ENCODE measurements at places on chromosomes 6 and 20.

DNA sequence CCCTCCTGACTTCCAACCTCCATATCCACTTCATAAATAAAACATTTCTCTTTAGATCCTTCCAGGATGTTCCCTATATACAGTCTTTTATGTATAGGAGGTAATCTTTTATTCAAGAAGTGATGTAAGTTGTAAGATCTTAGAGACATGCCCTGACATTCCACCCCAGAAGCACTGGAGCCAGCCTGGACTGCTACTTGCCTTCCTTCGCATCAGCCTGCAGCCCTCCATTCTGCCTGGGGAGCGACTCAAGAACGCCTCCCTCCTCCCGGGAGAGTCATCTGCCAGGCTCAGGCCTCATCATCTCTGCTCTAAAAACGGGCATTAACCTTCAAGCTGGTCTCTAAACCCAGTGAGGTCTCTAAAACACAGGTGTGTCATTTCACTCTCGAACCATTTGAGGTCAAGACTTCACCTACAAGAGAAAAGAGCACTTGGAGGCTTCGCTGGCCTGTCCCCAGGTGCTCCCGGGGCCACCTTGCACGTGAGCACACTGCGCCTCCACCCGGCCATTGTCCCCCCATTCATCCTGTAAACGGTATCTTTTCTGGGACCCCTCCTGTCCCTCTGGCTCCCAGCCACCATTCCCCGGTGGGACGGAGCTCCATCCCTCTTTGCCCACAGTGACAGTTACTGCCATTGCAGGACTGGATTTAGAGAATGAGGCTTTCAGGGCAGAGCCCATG is 107.5 kb upstream of the PDE10A start:
- DNase-seq: no peak

DNA sequence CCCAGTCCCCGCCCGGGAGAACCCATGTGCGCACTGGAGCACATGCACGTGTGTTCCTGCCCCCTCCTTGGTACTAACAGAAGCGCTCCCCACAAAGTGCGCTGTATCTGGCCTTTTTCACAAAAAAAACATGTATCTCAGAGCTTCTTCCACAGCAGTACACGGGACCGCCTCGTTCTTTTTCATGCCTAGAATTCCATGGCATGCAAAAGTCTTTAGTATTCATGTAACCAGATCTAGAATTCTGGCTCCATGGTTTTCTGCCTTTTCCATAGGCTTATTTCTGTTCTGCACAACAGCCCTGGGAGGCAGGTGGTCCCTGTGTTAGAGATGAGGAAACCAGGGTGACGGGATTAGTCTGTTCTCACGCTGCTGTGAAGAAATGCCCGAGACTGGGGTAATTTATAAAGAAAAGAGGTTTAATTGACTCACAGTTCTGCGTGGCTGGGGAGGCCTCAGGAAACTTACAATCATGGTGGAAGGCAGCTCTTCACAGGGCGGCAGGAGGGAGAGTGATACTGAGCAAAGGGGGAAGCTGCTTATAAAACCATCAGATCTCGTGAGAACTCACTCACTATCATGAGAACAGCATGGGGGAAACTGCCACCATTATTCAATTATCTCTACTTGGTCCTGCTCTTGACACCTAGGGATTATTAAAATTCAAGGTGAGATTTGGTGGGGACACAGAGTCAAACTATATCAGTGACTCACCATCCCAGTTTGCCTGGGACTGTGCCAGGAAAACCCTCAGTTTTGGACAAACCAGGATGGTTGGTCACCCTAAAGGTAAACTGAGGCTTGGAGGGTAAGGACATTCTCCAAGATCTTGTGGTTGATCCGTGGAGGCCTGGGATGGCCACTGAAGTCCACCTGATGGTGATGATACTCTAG is 41.0 kb downstream of the C20orf203 start:
- DNase-seq: peak; percentile 90

DNA sequence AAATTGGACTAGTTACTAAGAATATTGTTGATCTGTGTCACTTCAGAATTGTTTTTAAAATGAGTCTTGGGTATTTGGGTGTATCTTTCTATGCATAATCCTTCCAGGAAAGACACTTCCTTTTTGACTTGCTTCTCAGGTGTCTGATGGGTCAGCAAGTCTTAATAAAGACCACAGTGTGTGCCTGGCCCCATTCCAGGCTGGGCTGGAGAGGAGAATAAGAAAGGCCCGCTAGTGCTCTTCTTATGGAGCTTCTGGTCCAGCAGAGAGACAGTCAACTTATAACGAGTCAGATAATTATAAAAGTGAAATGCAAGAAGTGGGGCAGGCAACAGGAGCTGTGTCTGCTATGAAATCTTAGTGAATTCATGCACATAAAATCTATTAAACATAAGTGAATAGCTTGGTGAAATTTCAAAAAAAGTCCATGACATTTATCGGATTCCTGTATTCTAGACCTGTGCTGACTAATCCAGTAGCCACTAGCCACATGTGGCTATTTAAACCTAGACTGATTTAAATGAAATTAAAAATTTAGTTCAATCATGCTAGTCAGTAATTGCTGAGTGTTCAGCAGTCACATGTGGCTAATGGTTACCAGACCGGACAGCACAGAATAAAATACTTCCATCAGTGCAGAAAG is 42.6 kb downstream of the RNF144B start:
- no peak for DNase-seq

GRCh38 chr20:37361336-37361735 is 15.4 kb downstream of the SRC start:
- DNase-seq: no peak

GRCh38 chr20:35942243-35942642 is 12.1 kb downstream of the SCAND1 start:
- DNase-seq: no peak

DNA sequence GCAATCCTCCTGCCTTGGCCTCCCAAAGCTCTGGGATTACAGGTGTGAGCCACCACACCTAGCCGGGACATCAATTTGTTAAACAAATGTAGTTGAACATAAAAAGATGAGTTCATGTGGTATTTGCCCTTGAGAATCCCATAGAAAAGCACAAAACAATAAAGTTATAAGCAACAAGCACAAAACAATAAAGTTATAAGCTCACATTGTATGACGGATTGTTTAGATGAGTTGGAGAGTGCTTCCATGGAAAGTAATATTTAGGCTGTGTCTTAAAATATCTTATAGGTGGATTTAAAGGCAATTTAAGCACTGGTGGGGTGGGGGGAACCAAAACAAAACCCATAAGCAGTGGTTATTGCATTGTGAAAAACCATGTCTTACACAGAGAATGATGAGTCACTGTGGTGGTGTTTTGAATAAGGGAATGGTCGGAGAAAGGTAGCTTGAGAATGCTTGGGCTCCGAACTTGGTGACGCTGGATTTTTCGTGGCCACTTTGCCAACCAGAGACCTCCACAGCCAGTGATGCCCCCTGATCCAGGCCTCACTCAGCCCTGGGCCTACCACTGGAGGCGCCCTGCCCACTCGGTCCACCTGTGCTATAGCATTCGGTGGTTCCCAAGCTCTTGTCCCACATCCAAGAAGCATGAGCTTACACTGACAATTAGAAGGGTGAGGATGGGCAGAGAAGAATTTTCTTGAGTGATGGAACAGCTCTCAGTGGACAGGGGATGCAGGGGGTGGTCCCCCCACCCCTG is 256.0 kb downstream of the CDKAL1 start:
- no peak for DNase-seq

All from OCI-M1 (cell line).